ENCODE measurements at places on chromosomes 7 and 10.

- no peak for DNase-seq
Measured at GRCh38 chr7:55272328-55272727, 92.8 kb upstream of the LANCL2 start.

- DNase-seq, result no peak
Measured at GRCh38 chr7:66741-67140, 125.6 kb upstream of the FAM20C start.

- no peak for DNase-seq
Measured at GRCh38 chr10:118342638-118343020, 505 bp upstream of the FAM204A start.

GRCh38 chr7:55472928-55473725, 99.2 kb downstream of the VOPP1 start:
- no peak for DNase-seq

GRCh38 chr7:45294559-45294958, 137.0 kb downstream of the RAMP3 start:
- DNase-seq, result no peak

DNA sequence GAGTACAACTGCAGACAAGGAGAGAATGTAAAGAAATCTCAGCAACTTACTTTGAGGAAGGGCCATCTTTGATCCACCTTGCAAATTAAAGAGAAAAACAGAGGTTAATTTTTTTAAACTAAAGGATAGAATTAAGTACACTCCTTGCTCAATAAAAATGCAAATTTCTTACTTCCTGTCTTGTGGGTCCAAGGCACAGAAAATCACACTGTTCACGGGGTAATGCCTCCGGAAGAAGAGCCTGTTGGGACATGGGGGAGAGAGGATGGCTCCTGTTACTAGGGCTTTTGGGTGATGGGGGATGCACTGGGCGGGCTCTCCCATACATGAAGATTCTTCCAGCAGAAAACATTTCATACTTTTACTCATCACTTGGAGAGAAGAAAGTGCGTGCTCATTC, 301.8 kb downstream of the TNS3 start:
- DNase-seq, result no peak

GRCh38 chr10:95508730-95509129, 52.4 kb downstream of the SORBS1 start:
- DNase-seq, result no peak

DNA sequence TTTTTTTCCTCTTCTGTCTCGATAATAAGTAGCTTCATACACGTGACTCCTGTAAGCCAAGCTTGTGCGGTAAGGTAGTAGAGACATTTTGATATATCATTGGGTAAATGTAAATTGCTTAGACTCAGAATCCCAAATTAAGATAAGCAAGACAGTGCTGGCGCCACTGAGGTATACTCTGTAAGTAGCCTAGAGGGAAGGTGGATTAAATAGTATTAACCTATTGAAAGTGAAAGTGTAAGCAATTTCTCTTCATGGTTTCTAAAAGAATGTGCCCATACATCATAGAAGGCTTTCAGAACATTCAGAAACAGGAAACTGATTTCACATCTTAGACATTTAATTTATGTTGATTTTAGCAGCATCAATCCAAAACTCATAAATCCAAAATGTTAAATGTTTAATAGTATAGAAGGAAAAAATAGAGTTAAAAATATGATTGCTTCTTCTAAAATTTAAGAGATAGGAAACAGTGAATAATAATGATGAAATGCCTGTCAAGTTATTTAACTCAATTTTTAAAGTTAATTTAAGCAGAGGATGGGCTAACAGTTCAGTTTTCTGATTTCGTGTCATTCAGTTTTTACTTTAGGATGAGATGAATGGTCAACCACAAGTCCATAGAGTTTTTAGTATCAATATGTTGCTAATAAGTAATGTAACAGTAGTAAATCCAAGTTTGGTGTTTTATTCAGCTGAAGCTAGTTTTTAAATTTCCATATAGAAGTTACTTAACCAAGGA, 36.8 kb downstream of the LRRC72 start:
- no peak for DNase-seq

- no peak for DNase-seq
Measured at GRCh38 chr7:129689995-129690581, 78.6 kb downstream of the NRF1 start.

GRCh38 chr10:28090506-28090905, 91.6 kb upstream of the ODAD2 start:
- DNase-seq, result no peak

- DNase-seq, result no peak
Measured at GRCh38 chr7:148468700-148469098, 121.9 kb upstream of the C7orf33 start.

- no peak for DNase-seq
Measured at GRCh38 chr7:128069373-128070364, 38.4 kb upstream of the LRRC4 start.

DNA sequence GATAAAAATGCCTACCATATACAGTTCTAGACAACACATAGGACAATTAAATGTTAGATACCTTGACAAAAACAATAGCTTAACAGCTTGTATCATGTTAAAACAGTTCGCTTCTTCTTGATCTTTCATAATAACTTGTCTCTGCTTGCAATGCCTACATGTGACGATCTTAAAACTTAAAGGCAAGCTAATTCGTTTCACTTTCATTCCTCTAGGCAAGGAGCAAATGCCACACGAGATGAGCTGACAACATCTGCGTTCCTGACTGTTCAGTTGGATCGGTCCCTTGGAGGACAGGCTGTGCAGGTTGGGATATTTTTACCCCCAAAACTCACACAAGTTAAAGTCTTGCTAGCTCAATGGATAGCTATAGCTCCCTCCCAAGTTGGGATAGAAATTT, 51.6 kb upstream of the ARL4A start:
- DNase-seq, result no peak

DNA sequence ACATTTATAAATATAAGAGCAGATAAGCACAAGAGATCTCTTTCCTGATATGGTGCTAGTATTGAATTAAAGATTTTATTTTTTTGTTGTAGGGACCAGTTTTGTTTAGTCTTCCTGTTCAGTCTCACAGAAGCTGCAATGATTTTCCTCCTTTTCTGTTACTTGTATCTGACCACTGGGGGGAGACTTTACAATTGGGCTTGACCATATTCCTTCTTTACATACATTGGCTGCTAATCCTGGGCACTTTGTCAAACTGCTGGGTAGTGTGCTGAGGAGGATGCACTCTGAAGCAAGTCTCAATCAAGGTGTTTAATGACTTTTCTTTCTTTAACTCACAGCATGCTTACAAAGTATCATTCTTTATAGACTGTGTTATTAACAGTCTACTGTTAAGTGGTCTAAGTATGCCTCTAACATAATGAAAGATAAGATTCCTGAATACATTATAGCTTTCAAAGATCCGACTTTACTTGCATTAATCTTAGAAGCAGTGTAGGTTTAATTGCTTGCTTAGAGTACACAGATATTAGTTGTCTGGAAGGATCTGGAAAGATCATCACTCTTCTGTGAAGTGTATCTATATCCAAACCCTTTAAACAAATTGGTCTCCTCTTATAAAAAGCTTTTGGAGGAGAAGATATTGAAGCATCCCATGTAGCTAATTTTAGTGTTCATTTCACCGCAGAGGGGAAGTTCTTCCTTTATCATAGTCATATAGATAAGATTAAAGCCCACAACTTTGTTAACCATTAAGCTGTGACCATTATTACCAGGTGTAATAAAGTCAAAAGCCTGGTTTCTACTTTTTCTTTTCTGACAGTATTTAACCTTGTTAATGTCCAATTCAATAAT, 3.1 kb downstream of the PALS2 start:
- no peak for DNase-seq

DNA sequence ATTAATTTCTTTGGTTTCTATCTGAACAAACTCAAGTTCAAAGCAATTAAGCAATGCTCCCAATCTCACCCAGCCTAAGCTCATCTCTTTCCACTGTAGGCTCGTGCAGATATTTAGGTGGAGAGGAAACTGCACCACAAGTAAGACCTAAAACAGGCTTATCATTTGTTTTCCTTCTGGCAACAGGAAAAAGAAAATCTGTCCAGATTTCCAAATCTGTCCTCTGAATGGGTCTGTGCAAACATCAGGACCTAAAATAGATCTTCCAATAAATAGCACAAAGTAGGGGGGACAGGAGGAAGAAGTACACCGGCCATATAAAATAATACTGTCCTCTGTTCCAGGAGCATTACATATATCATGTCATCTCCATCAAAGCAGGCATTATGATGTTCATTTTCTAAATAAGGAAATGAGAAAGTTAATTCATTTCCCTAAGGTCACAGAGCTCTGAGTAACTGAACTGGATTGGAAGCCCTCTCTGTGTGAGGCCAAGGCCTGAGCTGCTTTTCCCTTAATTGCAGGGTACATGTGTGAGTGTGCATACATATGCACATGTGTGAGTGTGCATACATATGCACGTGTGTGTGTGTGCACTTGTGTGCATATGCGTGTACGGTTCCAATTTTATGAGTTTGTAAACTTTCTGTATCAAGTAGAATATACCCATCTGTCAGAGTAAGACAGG, 92.8 kb upstream of the PARD3 start:
- no peak for DNase-seq

DNA sequence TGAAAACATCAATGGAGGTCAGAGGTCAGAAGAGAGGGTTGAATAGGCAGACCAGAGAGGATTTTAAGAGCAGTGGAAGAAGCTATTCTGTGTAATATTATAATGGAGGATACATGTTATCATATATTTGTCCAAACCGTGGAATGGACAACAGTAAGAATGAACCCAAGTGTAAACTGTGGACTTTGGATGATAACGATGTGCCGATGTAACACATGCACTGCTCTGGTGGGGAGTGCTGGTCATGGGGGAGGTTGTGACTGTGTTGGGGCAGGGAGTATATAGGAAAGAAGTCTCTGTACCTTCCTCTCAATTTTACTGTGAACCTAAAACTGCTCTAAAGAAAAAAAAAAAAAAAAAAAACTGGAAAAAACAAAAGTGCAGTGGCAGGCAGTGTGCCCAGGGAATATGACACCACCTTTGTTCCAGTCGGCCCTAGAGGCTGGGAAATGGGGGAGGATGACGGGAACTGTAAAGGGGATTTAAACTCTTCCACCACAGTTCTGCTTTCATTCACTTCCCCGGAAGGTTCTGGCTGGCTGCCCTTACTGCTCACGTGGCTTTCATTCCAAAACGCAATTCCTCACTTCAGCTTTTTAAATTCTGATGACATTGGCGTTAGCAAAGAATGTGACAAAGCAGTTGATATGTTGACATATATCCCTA, 113.7 kb upstream of the ANKRD1 start:
- DNase-seq, result no peak

GRCh38 chr7:3955751-3956696, 655.0 kb downstream of the SDK1 start:
- DNase-seq, result no peak

DNA sequence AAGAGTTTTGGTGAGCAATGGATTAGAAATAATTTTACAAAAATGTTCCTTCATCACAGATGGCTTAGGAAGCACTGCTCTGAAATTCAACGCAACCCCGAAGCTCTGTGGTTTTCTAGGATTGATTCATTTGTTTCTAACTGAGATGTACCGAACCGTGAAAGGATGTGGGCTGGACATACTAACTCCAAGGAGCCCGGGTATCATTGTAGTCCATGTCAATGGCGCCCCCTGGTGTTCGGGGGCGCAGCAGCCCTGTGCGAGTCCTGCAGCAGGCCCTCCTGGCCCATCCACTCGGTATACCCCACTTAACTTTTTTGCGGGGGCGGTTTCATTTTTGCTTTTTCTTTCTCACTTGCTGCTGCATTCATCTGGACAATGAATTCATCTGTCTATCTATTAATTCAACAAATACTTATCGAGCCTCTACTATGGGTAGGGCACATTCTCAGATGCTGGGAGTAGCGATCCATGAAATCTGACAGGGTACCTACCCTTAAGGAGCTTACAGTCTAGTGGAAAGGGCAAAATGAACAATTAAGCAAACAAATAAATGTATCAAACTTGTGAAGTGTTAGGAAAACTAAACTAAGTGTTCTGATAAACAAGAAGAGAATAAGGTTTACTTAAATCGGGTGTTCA, 25.2 kb upstream of the ITPRID1 start:
- DNase-seq, result peak; percentile 0

DNA sequence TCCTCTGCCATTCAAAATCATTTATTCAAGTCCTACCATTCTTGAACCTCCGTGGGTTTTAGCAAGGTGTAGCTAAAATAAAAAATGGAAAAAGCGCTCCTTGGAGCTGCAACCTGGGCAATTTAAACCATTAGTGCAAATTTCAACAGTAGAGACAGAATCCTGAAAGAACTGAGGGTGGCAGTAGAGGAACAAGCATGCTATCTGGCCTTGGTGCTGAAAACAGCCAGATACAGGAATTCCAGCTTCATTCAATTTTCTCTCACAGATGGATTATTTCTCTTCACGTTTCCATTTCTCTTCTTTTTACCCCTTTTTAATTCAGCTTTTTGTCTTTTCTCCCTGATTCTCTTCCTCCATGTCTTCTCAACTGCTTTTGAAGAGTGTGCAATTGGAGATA, 77.7 kb downstream of the OTUD1 start:
- no peak for DNase-seq

DNA sequence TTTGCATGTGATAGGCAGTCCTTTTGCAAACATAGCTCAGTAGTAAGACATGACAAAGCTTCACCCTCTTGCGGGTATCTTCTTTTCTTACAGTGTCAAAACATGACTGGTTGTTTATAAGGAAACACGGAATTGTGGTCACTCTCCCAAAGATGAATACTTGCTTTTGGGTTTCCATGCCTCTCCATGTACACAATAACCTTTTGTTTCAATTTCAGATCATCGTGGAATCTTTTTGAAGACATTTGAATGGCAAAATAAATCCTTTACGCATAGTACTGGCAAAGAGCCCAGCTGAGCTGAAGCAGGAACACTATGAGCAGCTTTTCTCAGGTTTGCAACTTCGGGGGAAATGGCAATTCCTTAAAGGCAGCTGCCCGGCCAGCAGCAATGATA, 156.8 kb upstream of the FRMD4A start:
- DNase-seq, result no peak

GRCh38 chr10:117346574-117346973, 28.7 kb downstream of the PDZD8 start:
- no peak for DNase-seq

- DNase-seq, result no peak
Measured at GRCh38 chr7:47458057-47458456, 123.9 kb downstream of the TNS3 start.

DNA sequence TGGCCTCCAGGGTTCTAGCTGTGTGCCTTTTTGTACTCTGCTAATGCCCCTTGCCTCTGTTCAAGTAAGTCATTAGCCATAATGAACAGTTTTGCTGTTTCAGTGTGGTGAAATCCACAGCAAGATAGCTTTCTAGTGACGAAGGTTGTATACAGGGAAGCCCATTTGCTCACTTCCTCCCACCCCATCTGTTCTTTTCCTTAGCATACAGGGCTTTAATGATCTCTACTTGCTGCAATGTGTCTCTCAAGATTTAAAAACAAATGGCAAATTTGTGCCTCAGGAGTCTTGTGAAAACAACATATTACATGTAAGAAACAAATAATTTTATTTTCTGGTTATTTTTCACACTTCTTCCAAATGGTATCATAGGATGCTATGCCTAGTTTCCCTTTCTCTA, 243.2 kb downstream of the CDK14 start:
- DNase-seq, result no peak

GRCh38 chr10:88234297-88234696, 348.8 kb downstream of the RNLS start:
- no peak for DNase-seq

GRCh38 chr10:100371482-100372027, 24.5 kb downstream of the SCD start:
- no peak for DNase-seq

- peak; percentile 1 for DNase-seq
Measured at GRCh38 chr7:4204513-4205165, 477.5 kb upstream of the FOXK1 start.

- DNase-seq, result no peak
Measured at GRCh38 chr7:46291601-46292150, 370.6 kb upstream of the IGFBP3 start.
